ENCODE measurements at places on chromosomes 6 and 20. TPM values are rescaled to one million over a fixed set of nuclear protein-coding genes. Genes with fewer than 3 reads are reported as not detected.

The TRAPPC3L gene
- 0.17 TPM for polyA plus RNA-seq

The TRIM40 gene
- polyA plus RNA-seq, result not detected

The POFUT1 gene
- polyA plus RNA-seq, result 56.7 TPM

The SSTR4 gene
- not detected for polyA plus RNA-seq

The HLA-B gene
- polyA plus RNA-seq, result 1,142 TPM

The NKX2-4 gene
- polyA plus RNA-seq, result not detected

The CTCFL gene
- not detected for polyA plus RNA-seq

The SAMD3 gene
- 0.40 TPM for polyA plus RNA-seq

The ANGPT4 gene
- polyA plus RNA-seq, result not detected

The TRMT6 gene
- polyA plus RNA-seq, result 7.2 TPM

The HRH3 gene
- polyA plus RNA-seq, result not detected

The PEX7 gene
- 5.6 TPM for polyA plus RNA-seq

The OR2H2 gene
- polyA plus RNA-seq, result not detected

The ACSS2 gene
- 32.1 TPM for polyA plus RNA-seq

The CEP43 gene
- polyA plus RNA-seq, result 15.5 TPM

The ENPP5 gene
- not detected for polyA plus RNA-seq

The FNDC1 gene
- polyA plus RNA-seq, result 0.10 TPM

The STMND1 gene
- 0.05 TPM for polyA plus RNA-seq

The TMEM170B gene
- polyA plus RNA-seq, result 0.23 TPM

The FILIP1 gene
- polyA plus RNA-seq, result 0.44 TPM

The EIF6 gene
- 261 TPM for polyA plus RNA-seq

The BNIP5 gene
- polyA plus RNA-seq, result not detected

The RNF5 gene
- 40.2 TPM for polyA plus RNA-seq

The IL17A gene
- not detected for polyA plus RNA-seq

The CLIC5 gene
- polyA plus RNA-seq, result not detected

The BMP6 gene
- 0.06 TPM for polyA plus RNA-seq

The CCN6 gene
- polyA plus RNA-seq, result 0.07 TPM

The SLC22A1 gene
- polyA plus RNA-seq, result 0.11 TPM

The BPIFB2 gene
- not detected for polyA plus RNA-seq

The KHDC1L gene
- not detected for polyA plus RNA-seq

The ATP9A gene
- 26.0 TPM for polyA plus RNA-seq

The GHRH gene
- polyA plus RNA-seq, result not detected

The AIF1 gene
- polyA plus RNA-seq, result not detected

The ZSCAN26 gene
- 19.5 TPM for polyA plus RNA-seq

The ABHD12 gene
- 25.0 TPM for polyA plus RNA-seq

The ALDH8A1 gene
- polyA plus RNA-seq, result 0.11 TPM

The RIPPLY2 gene
- polyA plus RNA-seq, result not detected

The PLEKHG1 gene
- polyA plus RNA-seq, result 0.39 TPM

The OR2B6 gene
- not detected for polyA plus RNA-seq

The NT5E gene
- polyA plus RNA-seq, result 99.2 TPM

The TGM6 gene
- polyA plus RNA-seq, result not detected

The RNF182 gene
- polyA plus RNA-seq, result 1.9 TPM

The GRM1 gene
- 0.01 TPM for polyA plus RNA-seq

The SLC13A3 gene
- polyA plus RNA-seq, result 3.5 TPM

The SLA2 gene
- not detected for polyA plus RNA-seq

The DUSP22 gene
- polyA plus RNA-seq, result 5.6 TPM

The CRISP2 gene
- not detected for polyA plus RNA-seq

The SNPH gene
- polyA plus RNA-seq, result 1.8 TPM

The OPN5 gene
- not detected for polyA plus RNA-seq

The ARG1 gene
- polyA plus RNA-seq, result not detected

The TTPAL gene
- polyA plus RNA-seq, result 9.4 TPM

The C20orf204 gene
- 0.06 TPM for polyA plus RNA-seq
